AG09309 (cell line): ENCODE measurements at places on chromosomes 5 and 9.

DNA sequence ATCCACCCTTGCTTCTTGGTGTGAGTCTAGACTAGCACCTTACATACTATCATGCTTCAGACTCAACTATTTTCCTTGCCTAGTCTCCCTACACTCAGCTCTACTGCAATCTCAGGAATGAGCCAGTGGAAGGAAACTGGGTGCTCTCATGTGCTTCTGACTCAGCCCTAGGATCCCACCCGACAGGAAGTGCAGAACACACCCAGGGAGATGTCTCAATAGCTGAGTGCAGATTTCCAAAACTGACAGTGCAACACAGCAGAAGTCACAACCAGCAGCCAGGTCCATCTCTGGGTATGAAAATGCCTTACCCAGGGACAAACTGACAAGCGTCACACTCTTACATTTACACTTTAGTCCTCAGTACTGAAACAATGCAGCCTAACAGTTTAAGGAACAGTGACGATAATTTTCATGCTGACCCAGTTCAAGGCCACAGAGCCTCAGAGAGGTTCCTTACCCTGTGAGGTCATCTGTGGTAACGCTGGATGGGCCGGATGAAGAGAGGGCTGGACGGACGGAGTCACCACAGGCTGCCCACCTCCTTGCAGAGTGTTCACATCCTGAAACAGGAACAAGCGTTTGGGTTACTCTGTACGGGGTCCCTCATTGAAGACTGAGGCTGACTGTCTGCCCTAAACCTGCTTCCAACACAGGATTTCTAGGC lies 33.0 kb downstream of the FKBP15 start:
- DNase-seq: peak; percentile 75

DNA sequence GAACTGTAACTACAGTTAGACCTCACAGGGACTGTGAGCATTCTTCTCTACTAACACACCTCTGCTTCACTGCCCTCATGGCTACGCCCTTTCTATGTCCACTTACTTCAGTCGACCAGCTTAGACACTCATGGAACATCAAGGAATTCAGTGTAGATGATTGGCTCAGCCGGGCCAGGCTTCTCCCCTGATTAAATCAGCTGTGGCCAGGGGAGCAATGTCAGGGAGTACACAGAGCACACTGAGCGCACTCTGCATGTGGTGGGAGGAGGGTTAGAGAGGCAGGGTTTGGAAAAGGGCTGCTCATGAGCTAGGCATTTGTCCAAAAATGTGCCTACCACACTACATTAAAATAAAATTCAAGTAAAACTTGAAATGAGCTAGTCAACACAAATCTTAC lies 400.5 kb downstream of the ARRDC3 start:
- DNase-seq: no peak

- DNase-seq: no peak
Measured at GRCh38 chr5:27682600-27682999, 644.2 kb upstream of the CDH9 start.

DNA sequence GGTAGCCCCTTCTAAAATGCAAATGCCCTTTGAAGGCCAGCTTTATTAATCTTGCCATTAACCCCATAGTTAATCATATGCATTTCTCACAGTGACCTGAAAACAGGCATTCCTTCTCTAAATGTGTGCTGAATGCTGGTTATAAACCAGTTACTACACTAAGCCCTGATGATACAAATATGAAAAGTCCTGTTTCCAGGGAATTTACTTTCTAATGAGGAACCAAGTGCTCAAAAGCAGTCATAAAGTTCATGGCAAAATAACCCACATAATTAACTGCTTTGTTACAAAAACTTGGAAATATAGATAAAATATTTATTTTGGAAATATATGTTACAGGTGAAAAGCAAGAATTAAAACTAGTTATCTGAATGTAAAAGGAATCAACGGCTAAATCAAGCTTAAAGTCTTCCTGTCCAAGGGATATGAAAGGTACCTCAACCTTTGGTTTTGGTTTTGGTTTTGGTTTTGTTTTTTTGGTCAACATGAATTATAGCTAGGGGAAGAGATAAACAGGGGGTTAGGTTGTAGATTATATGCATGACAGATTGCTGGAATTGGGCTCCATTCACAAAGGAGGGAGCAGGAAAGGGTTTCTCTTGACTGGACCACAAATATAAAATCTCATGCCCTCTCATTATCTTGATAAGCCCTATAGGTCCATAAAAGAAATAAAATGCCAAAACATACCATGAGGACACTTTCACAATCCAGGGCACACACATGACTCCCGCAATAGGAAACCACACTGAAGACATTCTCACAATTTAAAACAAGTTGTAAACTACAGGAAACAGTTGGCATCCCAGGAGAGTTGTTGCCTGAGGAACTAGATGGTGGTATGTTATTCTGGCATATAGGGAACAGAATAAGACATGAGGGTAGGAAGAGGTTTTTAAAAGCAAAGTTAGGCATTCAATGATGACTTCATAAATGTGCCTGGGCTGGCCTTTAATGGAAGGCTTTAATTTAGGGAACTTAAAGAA lies 46.7 kb upstream of the MACIR start:
- no peak for DNase-seq

DNA sequence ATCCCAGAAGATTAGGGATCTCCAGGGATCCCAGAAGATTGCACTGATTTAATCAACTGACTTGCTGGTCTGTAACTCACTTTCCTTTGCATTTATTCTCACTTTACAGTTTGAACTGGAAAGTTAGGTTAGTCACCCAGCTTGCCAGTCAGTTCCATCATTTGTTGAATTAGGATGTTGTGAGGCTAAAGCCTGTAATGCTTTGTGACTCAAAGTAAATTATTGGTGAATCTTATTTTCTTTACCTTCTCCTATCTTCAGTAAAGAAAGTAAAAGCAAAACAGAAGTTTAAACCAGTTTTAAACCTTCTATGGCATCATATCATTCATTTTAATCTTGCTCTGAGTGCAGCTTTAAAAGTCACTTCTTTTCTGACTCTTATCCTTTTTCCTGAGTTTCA lies 85.8 kb downstream of the SLC44A1 start:
- DNase-seq: no peak

GRCh38 chr9:4124266-4124665 lies 175.6 kb downstream of the GLIS3 start:
- DNase-seq: no peak

DNA sequence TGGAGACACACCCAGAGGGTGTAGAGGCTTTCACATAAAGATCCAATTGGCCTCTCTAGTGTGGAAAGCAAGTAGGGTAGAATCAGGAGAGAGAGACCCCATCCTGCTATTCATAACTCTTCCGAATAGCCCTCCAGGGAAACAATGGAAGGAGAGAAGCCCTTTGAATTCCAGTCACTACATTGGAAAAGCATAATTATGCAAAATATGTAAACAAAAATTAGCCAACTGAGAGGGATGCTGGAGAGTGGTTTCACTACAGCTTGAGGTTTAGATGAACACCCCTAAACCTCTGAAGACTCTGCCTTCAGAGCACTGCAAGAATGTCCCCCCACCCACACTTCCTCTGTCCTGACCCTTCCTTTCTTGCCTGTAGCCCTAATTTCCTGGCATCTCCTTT lies 197.3 kb upstream of the ANKRD55 start:
- no peak for DNase-seq

DNA sequence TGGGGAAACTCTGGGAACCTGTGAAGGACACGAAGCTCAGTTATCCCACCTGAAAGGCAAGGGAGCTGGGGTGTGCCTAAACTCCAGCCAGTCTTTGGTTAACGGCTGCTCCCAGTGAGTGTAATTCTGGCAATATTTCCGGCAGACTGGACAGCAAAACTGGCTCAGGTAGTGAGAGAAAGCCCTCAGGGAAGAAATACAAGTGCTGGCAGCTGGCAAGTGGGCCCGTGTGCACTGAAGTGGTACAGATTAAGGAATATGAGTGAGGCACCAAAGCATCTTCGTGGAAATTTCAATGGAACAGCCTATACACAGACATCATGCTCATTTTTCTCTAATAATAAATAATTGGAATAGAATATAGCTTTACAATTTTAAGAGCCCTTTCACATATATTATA lies 56.2 kb downstream of the ABHD17B start:
- DNase-seq: no peak

GRCh38 chr5:64939772-64940510 lies 171.2 kb downstream of the CWC27 start:
- DNase-seq: no peak

- DNase-seq: no peak
Measured at GRCh38 chr5:71924325-71924724, 182.9 kb upstream of the MAP1B start.

DNA sequence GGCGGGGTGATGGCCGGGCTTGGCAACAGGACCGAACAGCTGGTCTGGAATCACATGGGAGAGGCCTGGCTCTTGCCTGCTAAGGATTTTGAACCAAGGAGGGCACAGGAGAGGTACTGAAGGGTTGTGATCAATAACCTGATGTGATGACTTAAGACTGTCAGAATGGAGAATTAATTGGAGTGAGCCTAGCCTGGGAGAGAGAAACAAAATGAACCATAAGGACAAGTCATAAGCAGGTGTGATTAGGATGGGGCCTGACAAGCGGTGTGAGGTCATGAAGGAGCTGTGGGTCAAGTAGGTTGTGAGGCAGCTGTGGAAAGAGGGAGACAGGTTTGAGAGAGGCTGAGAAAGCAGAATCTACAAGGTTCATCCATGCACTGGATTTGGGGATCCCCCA lies 104.6 kb downstream of the MED10 start:
- no peak for DNase-seq

DNA sequence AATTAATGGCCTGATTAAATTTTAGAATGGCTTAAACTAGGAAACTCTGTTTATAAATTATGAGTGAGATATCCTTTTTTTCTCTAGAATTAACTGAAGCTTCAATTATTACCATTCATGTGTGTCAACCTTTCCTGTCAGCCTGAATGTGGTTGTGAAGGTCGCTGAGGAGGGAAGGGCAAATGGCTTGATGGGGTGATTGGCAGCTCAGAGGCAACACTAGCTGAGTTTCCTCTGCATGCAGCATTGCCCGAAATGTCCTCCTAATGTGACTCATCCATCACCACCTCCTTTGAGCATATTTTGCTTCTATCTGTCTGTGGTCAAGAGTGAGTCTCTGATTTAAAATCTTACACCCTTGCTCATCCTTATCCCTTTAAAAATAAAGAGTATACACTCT lies 281.9 kb downstream of the TENT4A start:
- DNase-seq: no peak

GRCh38 chr5:103860327-103860726 lies 297.7 kb upstream of the NUDT12 start:
- no peak for DNase-seq

DNA sequence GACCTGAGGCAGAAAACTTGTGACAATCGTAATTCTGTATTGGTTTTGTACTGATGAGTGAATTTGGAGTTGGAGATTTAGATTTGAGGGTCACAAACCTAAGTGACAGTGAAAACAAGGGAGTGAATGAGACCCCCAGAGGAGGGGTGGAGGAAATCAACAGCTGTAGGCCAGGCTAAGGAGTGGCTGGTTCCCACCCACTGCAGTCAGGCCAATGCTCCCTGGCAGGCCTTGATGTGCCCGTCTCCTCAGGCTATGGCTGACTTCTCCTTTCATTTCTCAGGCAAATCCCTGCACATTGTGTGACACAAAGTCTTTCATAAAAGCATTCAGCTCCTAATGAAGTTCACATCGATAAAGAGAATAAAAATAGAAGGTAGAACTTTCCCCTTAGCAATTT lies 557.6 kb downstream of the CETN3 start:
- no peak for DNase-seq

DNA sequence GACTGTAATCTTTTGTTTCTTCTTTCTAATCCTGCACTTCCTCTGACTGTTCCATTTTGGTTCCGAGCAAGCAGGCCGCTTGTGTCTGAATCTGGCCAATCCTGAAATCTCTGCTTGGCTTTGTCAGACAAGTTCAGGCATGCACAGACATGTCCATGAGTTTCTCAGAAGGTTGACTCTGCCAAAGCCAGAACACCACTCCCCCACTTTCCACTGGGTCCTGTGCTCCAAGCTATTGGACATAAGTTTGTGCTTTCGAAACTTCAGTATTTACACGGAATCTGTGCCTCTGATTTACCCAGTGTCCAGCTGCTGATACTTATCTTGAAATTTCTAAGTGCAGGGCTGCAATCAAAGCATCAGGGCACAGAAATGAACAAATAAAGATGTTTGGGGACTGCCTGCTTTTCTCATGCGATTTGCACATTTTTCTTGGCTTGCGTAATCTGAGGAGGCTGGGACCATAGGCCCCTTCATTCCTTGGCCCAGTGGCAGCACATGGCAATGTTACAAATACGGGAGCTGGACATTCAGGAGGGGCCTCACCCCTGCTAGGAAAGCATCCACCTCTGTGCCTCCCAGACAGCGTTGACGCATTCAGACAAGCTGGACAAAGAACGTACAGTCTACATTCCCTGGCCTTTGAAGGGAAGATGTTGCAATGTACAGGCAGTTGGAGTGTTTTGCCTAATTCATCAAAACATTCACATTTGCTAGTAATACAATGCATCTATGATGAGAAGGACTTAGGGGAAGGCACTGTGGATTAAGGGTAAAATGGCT lies 209.2 kb upstream of the PAPPA start:
- peak; percentile 100 for DNase-seq
